Astrocyte (in vitro differentiated cells and primary cell): ENCODE measurements at places on chromosomes 5 and 9. TPM values are rescaled to one million over a fixed set of nuclear protein-coding genes. Genes with fewer than 3 reads are reported as not detected.
A peak's percentile ranks its signal among the peaks of the same experiment; 100 is the strongest.

GRCh38 chr9:84969736-84970135 is 300.2 kb downstream of the NTRK2 start:
- H3K4me1 ChIP-seq: peaks cover 5% of the 10 kb centered on the region
- H3K27me3 ChIP-seq: peaks cover 4% of the 10 kb centered on the region
- H3K36me3 ChIP-seq: no peaks in the 10 kb centered on the region
- no peak for DNase-seq

Gene HRH2
- total RNA-seq: 1.7 and 1.9 TPM in 2 replicates

Gene S1PR3
- 24.6 and 35.0 TPM in 2 replicates for total RNA-seq

DNA sequence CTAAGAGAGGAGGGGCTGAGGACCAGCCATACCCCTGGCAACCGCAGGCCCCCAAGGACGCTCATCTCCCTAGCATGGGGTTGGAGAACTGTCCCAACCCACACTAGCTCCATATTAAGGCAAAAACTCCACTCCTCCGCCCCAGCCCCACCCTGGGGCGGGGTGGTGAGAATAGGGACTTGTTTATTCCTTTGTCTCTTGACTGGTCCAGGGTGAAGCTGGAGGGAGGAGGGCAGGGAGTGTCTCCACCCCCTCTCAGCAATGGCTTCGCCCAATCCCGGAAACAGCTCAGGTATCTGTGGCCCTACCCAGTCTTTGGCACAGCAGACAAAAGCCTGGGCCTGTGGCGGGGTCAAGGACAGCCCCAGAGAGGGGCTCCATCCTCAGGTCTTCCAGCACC is 16.9 kb downstream of the PRRX2 start:
- no peaks in the 10 kb centered on the region for H3K36me3 ChIP-seq
- H3K27ac ChIP-seq: no peak overlapping the region
- DNase-seq: no peak
- no peak overlapping the region for H3K4me3 ChIP-seq
- H3K4me1 ChIP-seq: peaks cover 4% of the 10 kb centered on the region

GRCh38 chr9:84136119-84136868 is 155.7 kb downstream of the RMI1 start:
- H3K27me3 ChIP-seq: peaks cover 27% of the 10 kb centered on the region
- H3K4me1 ChIP-seq: peaks cover 6% of the 10 kb centered on the region
- peak; percentile 35 for DNase-seq
- H3K27ac ChIP-seq: no peak overlapping the region

- DNase-seq: peak; percentile 66
- no peak overlapping the region for H3K4me3 ChIP-seq
- H3K27ac ChIP-seq: no peak overlapping the region
Observed at GRCh38 chr5:158142156-158142555, 283.2 kb upstream of the CLINT1 start.

DNA sequence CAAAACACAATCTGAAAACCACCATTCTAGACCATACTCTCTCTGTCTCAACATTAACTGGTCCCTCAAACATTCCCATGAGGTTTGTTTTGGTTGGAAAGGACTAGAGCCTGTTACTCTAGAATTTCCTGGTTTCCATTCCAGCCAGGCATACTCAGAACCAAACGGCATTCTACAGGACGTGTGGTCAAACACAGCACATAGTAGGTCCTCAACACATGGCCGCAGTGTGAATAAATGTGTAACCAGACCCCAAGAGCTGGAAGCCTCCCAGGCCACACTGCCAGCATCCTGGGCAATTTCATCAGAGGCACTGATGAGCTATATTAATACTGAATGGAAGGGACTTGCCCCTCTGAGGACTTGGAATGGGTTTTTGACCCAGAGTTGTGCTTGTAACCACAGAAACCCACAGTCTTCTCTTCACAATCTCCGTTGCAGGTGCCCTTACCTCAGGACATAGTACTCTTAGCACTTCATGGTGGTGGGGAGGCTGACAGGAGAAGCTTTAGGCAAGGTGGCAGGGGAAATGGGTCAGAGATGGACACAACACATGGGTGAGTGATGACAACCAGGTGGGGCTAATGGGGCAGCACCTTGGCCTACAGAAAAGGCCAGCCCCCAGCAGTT is 66.0 kb downstream of the ZNF366 start:
- peaks cover 12% of the 10 kb centered on the region for H3K4me1 ChIP-seq
- H3K36me3 ChIP-seq: no peaks in the 10 kb centered on the region
- H3K27me3 ChIP-seq: no peaks in the 10 kb centered on the region
- H3K27ac ChIP-seq: peak overlapping the region; percentile 80

- peaks cover 28% of the 10 kb centered on the region for H3K27me3 ChIP-seq
- no peaks in the 10 kb centered on the region for H3K36me3 ChIP-seq
- no peak for DNase-seq
- H3K27ac ChIP-seq: no peak overlapping the region
- no peaks in the 10 kb centered on the region for H3K4me1 ChIP-seq
- no peak overlapping the region for H3K4me3 ChIP-seq
Observed at GRCh38 chr5:72057816-72058215, 49.5 kb upstream of the MAP1B start.

GRCh38 chr5:172561151-172561550 is 79.9 kb upstream of the NEURL1B start:
- no peak overlapping the region for H3K27ac ChIP-seq
- H3K4me1 ChIP-seq: peaks cover 14% of the 10 kb centered on the region
- H3K27me3 ChIP-seq: peaks cover 32% of the 10 kb centered on the region
- no peaks in the 10 kb centered on the region for H3K36me3 ChIP-seq
- no peak overlapping the region for H3K4me3 ChIP-seq

Gene BAAT
- total RNA-seq: 8.9 and 9.5 TPM in 2 replicates

- H3K4me1 ChIP-seq: no peaks in the 10 kb centered on the region
- H3K36me3 ChIP-seq: no peaks in the 10 kb centered on the region
- H3K4me3 ChIP-seq: no peak overlapping the region
Observed at GRCh38 chr5:61245486-61245885, 83.2 kb upstream of the SMIM15 start.

DNA sequence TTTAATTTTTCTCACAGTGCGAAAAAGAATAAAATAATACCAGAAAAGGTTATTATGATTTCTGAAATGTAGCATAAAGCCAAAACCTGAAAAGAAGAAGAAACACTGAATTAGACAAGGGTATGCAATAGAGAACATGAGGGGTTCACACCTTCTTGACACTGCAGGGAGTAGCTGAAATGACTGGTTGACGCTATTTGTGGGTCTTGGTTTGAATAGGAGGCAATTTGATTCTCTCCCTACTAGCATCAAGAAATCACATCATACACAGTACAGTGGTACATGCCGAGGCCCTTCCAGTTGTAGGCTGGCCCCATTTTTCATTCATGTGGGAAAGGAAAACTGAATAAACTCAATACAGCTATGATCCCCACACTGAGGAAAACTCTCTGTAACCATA is 68.6 kb downstream of the NR3C1 start:
- H3K4me1 ChIP-seq: no peaks in the 10 kb centered on the region
- DNase-seq: no peak
- no peak overlapping the region for H3K4me3 ChIP-seq

DNA sequence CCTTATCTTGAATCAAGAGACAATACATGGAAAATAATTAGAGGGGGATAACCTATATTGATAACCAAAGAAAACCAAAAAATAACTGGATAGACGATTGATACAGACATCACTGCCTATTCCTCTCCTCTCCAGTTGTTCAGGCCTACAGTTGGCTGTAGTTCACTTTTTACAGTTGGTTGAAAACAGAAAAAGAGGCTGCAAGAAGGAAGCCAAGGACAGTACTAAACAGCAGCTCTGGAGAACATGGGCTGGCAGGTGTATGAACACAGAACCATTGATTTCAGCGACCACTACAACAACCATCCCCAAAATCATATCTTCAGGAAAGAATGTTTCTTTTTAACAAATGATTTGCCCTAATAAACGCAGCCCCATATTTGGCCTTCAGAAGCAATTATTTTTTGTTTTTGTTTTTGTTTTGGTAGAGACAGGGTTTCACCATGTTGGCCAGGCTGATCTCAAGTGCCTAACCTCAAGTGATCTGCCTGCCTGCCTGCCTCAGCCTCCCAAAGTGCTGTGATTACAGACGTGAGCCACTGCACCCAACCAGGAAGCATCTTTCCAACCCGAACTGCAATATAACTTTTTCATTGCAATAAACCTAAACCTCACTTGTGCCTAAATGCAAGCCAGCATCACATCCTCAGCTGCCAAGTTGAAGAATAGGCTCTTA is 64.3 kb downstream of the MLLT3 start:
- no peak overlapping the region for H3K4me3 ChIP-seq
- H3K4me1 ChIP-seq: peaks cover 24% of the 10 kb centered on the region
- H3K36me3 ChIP-seq: no peaks in the 10 kb centered on the region
- no peak for DNase-seq

Gene CARD6
- 0.96 and 1.0 TPM in 2 replicates for total RNA-seq

Gene MSX2
- 5.6 and 12.0 TPM in 2 replicates for total RNA-seq

- H3K36me3 ChIP-seq: peaks cover 20% of the 10 kb centered on the region
- H3K27ac ChIP-seq: no peak overlapping the region
- H3K4me3 ChIP-seq: no peak overlapping the region
- no peak for DNase-seq
- H3K4me1 ChIP-seq: peaks cover 10% of the 10 kb centered on the region
Observed at GRCh38 chr9:128254855-128255759, 20.7 kb downstream of the GOLGA2 start.

Gene ATOSB
- total RNA-seq: 68.9 and 76.9 TPM in 2 replicates

Gene IZUMO3
- total RNA-seq: not detected in 2 replicates
